ENCODE measurements at places on chromosomes 1 and 21.

DNA sequence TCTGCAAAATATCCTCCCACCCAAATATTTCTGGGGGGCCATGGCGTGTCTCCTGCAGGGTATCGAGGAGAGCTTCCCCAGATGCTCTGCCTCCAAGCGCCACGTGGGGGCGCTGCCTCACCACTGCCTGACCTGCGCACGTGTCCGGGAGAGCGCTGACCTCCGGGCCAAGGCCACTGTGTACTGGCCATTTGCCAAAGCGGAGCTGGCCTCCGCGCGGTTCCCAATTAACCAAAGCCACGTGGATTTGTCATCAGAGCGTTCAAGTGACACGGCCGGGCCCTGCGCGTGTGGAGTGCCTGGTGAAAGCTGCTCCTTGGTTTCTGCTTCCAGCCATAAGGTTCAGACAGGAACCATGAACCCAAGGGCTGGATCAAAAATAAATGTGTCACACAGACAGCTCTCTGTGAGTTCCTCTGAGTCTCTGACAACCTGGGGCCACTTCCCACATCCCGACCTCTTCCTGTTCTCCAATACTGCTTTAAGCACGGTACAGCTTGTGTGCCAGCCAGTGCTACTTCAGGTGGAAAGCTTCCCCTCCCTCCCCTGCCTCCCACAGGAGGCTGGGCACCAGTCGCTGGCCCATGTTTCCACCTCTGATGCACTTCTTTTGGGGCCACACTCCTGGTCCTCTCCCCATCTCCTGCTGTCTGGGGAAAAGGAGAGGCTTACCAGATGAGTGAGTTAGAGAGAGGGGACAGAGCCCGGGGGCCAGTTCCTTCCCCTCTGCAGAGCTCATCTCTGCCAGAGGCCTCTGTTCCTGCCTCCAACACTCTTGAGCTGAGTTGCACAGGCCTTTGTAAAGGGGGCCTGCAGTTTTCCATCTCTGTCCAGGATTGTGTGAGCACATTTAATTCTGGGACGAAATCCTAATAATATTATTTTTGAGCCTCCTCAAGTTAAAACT lies 26.1 kb downstream of the ZP4 start:
- no peak for DNase-seq

DNA sequence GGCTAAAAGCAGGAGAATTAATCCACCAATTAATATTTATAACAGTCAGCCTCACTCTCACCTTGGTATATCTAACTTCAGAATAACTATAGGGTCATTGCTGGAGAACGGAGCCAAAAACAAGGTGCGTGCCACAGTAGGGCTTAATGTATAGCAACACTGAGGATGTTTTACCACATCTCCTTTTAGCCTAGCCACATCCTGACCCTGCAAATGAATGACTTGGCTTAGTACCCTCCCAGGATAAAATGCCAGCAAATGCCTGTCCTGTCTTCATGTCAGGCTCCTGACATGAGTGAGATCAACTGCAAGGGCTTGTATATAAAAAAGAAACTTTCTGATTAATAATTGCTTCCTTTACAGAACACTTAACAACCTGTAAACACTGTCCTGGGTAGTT lies 2.7 kb upstream of the CDC42BPA start:
- no peak for DNase-seq

DNA sequence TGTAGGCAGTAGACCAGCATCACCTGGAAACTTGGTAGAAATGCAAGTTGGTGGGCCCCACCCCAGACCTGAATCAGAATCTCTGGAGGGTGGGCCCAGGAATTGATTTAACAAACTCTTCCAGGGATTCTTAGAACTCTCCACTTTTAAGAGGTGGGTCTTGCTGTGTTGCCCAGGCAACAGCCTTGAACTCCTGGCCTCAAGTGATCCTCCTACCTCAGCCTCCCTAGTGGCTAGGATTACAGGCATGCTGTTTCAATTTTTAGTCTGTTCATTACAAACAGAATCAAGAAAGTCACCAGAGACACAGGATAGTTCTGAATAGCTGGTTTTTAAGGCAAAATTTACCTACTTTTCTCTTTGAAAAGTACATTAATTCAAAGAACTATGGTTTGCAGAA lies 31.2 kb downstream of the NCF2 start:
- no peak for DNase-seq

GRCh38 chr21:45335151-45335760 lies 47.6 kb upstream of the POFUT2 start:
- no peak for DNase-seq

GRCh38 chr1:115632251-115633026 lies 9.3 kb upstream of the VANGL1 start:
- DNase-seq, result no peak

DNA sequence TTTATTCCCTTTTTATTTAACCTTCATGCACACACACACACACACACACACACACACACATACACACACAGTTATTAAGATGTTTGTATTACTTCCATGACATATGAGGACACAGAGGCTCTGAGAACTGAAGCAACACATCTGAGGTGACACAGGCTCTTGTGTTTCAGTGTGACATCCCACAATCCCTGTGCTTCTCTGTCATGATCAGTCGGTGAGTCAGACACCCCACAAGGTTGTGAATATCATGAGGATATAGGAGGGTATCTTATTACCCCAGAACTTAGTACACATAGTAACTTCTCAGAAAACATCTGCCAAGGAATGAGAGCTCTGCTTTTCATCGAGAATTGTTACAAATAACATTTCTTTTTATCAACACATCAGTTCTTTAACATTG lies 459.3 kb downstream of the PLPP3 start:
- no peak for DNase-seq

GRCh38 chr1:95426772-95427171 lies 192.8 kb downstream of the RWDD3 start:
- DNase-seq, result no peak

GRCh38 chr1:109395602-109396512 lies 1.9 kb downstream of the SORT1 start:
- DNase-seq, result no peak

- DNase-seq, result no peak
These were observed 24.7 kb downstream of the NPHS2 start for GRCh38 chr1:179550746-179551682.

GRCh38 chr1:54701996-54702395 lies 13.7 kb upstream of the TTC4 start:
- no peak for DNase-seq

GRCh38 chr1:13896932-13897331 lies 196.9 kb downstream of the PRDM2 start:
- DNase-seq, result no peak

- no peak for DNase-seq
These were observed 421.5 kb upstream of the USP24 start for GRCh38 chr1:55636696-55637095.

DNA sequence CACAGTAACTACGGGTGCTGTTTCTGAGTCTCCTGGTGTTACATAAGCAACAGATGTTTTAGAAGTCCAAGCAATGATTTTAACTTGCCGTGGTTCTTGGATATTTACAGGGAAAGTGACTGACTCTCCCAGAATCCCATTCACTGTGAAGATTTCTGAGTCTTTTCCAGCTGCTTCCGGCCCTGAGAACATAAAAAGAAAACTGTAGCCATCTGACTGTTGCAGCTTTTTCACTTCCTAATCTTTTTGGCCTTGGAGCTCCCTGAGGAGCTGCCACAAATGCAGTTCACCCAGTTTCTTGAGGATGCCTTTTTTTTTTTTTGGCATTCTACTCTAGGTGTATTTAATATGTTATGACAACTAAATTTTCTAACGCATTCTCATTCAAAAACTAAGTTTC lies 13.7 kb downstream of the CD84 start:
- no peak for DNase-seq

DNA sequence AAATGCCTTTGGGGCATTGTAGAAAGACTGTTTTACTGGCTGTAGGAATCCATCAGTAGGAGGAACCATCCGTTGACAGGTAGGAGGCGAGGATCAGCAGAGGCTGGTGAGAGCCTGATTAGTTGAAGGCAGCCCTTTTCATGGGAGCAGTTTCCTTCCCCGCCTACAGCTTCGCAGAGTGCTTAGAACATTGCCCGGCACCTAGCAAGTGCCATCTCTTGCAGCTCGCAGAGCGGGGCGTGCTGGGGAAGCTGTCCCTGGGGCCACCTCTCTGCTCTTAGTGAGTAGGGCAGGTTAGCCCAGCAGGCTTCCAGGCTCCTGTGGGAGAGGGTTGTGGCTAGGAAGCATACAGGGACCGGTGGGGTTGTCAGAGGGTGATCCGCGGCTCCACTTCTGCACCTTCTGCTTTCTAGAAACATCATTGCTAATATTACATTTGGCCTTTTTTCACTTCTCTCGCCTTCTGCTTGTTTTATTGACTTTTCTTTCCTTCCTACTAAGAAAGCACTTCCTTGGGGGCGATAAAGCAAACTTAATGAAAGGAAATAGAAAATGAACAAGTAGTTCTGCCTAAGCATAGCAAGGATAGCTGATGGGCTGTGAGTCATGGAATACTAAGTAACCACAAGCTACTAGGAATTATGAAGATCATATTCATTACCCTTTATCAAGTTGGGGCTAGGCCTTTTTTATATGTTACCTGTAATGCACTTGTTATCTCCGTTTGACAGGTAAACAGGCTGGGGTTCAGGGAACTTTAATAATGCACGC lies 176.7 kb downstream of the GALNT2 start:
- no peak for DNase-seq

GRCh38 chr1:202144402-202145067 lies at the start of gene ARL8A:
ARL8A (minus strand) TSS chr1:202144737; CDS start chr1:202144572, 165 bp downstream.
- DNase-seq, result no peak

- DNase-seq, result no peak
These were observed 574 bp downstream of the ITPKB start for GRCh38 chr1:226738421-226738994.

GRCh38 chr1:182217967-182218366 lies 156.5 kb upstream of the ZNF648 start:
- no peak for DNase-seq

GRCh38 chr1:43354471-43354870 lies 4.3 kb upstream of the CDC20 start:
- DNase-seq, result no peak

DNA sequence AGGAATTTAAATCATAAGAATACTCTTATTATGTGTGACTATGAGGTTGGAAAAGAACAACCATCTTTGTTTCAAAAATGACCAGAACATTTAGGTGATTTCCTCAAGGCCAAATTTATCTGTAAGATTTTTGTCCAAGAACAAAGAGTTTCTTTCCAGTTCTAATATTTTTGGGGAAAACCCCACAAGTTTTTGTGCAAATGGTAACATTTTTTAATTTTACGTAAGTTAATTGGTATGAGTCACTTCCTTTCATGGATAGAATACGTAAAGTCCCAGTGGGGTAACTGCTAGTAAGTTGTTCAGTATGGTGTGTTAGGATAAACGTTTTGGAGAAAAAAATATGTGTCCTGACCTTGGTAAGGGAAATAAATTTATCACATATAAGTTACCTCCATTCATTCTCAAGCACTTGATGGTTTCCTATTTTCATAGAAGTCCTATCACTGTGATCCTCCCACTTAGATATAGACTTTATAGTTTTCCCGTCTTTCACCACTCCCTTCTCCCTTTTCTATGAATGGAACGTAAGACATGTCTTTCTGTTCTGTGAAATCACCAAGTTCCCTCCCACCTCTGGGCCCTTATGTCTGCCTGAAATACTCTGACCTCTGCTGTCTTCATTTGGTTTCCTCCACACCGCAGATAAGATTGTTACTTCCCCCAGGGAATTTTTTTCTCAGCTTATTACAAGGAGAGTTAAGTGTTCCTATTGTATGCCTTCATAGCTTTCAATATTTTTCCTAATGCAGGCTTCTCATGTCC lies 34.9 kb upstream of the TSNAX start:
- DNase-seq, result no peak

DNA sequence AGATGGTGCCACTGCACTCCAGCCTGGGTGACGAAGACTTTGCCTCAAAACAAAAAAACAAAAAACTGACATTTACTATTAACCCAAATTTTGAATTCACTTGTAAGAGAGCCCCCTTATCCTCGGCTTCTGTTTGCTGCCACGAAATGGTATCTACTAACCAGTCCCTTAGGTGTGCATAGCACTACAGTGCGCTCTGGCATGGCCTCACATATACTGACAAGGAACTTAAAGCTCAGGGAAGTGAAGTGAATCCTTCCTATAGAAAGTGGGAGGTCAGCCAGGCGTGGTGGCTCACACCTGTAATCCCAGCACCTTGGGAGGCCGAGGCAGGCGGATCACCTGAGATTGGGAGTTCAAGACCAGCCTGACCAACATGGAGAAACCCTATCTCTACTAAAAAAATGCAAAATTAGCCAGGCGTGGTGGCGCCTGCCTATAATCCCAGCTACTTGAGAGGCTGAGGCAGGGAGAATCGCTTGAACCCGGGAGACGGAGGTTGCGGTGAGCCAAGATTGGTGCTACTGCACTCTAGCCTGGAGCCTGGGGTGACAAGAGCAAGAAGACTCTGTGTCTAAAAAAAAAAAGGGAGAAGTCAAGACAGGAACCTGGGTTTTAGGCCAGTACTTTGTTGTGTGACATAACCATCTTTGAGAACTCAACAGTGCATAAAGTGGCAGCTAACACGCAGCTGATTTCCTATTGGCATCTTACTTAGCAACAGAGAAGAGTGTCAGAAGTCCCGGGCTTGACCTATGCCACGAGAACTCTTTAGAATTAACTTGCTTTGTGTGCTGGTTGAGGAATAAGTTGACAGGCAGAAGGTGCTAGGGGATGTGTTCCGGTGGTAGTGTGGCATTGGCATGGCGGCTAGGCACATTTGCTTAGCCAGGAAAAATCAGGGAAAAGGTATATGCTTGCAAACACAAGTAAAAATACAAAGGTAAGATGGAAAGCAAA lies 16.8 kb downstream of the ERRFI1 start:
- no peak for DNase-seq

- DNase-seq, result no peak
These were observed 1.4 kb downstream of the TRAPPC10 start for GRCh38 chr21:44013380-44014088.

GRCh38 chr21:44765231-44766013 lies 36.2 kb downstream of the UBE2G2 start:
- no peak for DNase-seq

GRCh38 chr1:151072224-151072623 lies 1.7 kb downstream of the GABPB2 start:
- DNase-seq, result no peak

DNA sequence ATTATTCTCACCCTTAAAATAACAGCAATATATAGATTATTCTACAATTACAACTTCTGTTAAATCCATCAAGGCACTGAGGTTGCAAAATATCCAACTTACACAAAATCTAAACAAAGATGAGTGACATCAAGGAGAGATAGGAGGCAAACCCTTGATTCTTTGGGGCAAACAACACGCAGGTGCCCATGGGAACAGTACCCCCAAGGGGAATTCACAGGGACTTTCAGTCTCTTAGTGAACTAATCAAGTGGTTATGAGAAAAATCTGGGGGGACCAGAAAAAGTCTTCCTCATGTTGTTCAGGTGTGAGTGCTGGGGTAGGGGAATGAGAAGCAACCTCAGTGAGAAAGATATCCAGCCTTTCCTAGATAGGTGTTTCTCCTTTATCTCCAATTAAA lies 1107.9 kb downstream of the PLA2G4A start:
- no peak for DNase-seq

- DNase-seq, result no peak
These were observed 27.2 kb upstream of the SELENON start for GRCh38 chr1:25772692-25773245.

- no peak for DNase-seq
These were observed 416.5 kb downstream of the PLA2G4A start for GRCh38 chr1:187245201-187245600.

All from stimulated activated CD4-positive, alpha-beta T cell treated with anti-CD3 and anti-CD28 coated beads, Interleukin-1b, Interleukin-23, amount 100 ng/mL, for 1 hour (primary cell).